ENCODE measurements at places on chromosomes 7 and 10. TPM values are rescaled to one million over a fixed set of nuclear protein-coding genes. Genes with fewer than 3 reads are reported as not detected.

The TMEM243 gene
- total RNA-seq, result 49.8 TPM

The HKDC1 gene
- not detected for total RNA-seq

The CYP3A4 gene
- total RNA-seq, result 1.7 TPM

DNA sequence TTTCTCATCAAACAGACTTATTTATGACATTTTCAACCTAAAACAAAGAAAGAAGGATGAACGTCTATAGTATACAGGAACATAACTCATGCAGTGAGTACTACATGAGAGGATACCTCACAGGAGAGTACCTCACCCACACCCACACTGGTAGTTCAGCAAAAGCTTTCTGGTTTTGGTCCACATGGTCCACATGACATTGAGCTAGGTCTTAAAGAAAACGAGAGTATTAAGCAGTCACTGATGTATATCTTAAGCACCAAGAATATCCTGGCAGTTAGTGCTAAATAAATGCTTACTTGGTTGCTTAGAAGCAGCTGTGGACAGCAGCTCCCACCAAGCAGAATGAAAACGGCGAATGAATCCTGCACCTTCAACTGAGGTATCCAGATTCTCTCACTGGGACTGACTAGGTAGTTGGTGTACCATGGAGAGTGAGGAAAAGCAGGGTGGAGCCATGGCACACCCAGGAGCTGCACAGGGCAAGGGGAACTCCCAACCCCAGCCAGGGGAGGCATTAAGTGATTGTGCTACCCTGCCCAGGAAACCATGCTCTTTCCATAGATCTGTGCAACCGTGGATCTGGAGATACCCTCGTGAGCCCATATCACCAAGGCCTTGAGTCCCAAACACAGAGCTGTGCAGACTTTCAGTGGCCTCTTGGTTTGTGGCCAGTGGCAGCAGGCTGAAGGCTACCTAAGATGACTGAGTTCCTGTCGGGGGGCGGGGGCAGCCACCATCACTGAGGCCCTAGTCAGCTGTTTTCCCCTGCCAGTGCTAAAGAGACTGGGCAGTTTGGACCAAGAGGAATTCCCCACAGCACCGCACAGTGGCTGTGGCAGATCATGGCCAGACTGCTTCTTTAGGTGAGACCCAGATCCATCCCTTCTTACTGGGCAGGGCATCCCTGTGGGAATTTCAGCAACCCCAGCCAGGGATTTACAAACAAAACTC, 143.4 kb downstream of the SGMS1 start:
- DNase-seq, result no peak

DNA sequence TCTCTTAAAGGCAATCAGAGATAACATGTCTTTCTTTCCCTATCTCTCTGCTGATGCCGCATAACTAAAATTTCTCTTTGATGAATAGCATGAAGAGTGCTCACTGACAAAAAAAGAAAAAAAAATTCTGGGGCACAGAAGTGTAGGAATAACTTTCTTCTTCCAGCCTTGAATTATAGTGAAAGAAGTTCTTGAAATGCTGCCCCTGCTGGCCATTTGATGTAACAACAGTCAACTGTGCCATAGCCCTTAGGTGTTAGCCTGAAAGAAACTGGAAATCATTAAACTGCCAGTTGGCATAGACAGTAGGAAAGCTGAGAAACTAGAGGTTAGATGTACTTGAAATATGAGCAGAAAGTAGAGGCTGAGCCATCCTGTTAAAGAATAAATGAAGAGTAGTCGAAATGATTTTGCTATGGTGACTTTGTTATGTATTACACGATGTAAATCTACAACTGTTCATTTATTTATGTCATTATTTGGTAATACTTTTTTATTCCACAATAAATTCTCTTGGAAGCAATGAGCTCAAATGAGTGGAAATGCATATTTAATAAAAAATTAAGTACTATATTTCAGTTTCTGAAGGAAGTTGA, 48.3 kb upstream of the FAM171A1 start:
- DNase-seq, result no peak

- no peak for DNase-seq
Measured at GRCh38 chr7:15889507-15889906, 203.0 kb upstream of the MEOX2 start.

Measured in ovary (tissue), 10 donors.